ENCODE measurements at places on chromosomes 3 and 15.

DNA sequence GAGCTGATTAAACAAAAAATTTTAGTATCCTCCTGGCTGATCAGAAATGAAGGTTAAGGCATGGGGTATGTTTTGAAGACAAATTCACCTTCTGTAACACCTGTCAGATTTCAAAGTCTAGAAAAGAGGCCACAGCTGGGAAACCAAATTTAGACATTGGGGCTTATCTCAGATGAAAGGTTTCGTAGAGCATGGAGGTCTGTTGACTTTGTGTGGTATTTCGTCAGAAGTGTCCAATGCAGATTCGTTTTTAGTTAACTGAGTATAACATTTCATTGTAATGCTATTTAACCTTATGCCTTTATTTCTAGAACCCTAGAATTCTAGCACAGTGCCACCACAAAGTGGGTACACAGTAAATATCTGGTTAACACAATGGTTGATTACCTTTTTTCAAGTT, 61.7 kb downstream of the FNDC3B start:
- no peak for DNase-seq

DNA sequence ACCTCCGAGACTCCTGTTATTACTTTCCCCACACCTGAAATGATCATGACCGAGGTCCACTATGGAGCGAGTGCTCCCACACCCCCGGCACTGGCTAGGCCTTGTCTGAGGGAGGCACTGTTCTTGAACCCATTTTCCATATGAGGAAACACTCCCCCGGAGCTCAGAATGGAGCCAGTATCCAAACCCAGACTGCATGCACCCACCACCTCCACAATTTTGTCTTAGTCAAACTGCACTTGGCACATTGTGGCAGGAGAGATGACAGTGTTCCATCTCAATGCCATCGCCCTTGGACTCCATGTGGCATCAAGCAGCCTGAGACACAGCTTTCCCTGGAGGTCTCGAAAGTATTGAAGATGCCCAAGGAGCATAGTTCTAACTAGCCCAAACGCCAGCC, 154.1 kb downstream of the NUP210 start:
- DNase-seq, result no peak

DNA sequence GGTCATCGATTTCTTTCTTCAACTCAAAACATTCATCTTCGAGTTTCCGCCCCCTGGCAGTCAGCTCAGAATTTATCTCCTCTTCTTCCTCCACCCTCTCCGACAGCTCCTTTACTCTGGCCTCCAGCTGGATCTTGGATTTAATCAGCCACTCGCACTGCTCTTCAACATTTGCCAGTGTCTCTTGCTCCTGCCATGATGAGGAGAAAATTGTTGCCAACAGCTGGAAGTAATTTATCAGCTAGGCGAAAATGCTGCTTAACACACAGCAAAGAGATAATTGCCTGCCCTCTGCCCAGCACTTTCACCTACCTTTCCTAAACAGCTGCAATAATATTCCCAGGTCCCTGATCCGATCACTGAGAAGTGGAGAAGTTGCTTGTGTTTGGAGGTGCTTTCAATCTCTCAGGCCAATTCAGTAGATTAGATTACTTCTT, 69.3 kb downstream of the MYH15 start:
- DNase-seq, result no peak

DNA sequence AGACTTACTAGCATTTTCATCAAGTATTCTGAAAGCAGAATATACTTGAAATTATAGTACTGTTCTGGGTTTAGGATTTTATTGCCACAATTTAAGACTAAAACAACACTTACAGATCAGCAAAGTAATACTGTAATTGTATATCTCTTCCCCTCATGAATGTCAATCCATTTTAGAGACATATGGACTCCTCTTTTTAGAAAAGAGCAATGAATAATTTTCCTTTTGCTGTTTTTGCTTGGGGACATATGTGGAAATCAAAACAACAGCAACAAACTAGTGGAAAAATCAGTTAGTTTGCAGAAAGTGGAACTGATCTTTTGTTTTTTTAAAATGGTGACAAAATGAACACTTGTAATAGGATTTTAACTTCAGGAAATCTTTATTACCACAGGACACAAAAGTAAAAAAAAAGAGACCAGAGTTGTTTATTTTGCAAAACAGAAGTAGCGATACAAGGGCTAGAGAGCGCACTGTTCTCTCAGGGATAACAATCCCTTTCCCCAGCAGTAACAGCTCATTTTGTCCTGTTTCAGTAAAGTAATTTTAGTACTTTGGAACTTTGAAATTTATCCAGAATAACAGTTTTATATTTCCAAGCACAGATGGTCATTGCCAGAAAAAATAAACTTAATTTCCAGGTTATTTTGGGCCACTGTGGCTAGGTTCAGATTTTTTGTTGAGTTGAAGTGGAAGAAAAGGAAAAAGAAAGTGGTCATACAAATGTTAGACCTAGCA, 17.1 kb downstream of the LEKR1 start:
- DNase-seq, result no peak

GRCh38 chr3:12907729-12908128, 66.4 kb upstream of the RPL32 start:
- DNase-seq, result no peak

DNA sequence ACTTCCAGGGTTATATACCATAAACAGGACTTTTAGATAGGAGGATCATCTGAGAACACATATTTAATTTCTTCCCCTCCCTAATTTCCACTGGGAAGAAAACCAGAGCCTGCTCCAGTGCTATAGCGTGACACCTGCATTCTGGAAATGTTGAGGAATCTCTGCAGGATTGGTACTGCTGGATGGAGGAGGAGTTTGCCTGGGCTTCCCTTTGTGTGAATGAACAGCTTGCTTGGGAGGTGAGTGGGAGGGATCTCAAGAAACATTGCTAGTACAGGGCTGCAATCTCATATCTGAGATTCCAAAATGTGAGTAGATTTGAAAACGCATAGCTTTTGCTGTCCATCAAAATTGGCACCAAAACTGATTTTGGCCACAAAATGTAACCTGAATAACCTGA, 295.9 kb upstream of the RGMA start:
- DNase-seq, result no peak

DNA sequence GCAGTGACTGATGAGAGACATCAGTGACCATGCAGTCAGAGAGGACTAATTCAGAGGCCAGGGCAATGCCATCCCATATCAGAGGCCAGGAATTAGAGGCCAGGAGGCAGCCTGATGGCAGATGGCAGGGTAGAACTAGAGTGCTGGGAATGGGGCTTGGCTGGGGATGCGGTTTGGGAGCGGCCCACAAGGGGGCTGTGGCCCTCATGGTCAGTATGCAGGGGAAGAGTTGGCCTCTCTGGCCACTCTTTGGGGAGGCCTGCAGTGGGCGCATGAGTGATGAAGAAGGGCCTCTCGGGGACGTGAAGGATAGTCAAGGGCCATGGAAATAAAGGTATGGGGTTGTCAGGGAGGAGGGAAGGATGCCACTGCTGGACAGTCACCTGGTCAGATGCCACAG, 101.7 kb downstream of the EEFSEC start:
- DNase-seq, result no peak

DNA sequence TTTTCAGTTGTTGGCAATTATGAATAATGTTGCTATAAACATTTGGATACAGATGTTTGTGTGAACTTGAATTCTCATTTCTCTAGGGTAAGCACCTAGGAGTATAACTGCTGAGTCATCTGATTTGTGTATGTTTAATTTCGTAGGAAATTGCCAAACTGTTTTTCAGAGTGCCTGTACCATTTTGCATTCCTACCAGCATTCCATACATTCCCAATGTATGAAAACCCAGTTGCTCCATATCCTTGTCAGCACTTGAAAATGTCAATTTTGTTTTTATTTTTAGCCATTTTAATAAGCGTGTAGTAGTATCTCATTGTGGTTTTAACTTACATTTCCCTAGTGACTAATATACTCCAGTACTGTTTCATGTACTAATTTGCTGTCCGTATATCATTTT, 98.5 kb upstream of the TSC22D2 start:
- no peak for DNase-seq

DNA sequence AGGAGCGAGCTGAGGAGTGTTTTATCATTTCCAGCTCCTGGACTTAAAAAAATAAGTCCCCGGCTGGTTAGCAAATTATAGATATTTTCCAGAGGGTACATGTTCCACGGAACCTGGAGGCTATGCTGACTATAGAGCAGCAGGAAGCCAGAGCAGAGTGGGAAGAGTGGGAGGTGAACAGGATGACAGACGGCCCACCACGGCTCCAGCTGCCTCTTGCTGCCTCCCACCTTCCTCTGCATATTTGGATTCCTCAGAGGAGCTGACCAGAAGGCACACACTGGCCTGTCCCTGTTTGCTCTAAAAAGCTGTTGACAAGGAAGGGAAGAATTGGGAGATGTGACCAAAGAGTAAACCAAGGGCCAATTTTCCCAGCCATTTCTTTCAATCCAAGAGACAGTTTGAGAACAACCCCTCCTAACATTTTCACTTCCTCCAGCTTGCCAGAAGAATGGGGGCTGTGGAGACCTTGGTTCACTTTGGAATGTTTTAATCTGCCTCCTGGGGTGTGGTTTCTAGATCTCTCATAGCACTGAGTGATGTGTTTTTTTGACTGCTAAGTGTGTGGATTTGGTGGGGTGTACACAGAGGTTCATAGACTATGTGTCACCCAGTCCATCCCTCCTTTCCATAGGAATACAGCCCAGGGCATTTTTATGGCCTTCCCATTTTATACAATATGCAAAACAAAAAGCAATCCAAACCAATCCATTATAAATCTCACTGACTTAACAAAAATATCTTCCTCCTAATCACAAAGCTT, 36.8 kb downstream of the HGD start:
- no peak for DNase-seq

DNA sequence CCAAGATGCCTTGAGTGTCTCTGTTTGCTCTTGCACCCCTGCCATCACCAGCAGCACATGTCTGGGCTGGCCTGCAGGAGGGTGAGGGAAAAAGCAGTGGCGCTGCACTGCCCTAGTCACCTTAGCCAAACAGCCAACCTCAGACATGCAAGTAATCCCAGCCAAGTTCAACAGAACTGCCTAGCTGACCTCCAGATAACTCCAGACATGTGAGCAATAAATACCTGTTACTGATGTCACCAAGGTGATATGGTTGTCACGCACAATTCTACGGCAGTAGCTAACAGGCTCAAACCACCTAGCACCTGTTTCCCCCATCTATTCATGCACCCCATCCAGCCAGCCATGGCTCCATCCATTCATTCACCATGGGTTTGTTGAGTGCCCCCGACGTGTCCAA, 99.9 kb downstream of the SRGAP3 start:
- DNase-seq, result no peak
